ENCODE measurements at places on chromosomes 13 and 19.

DNA sequence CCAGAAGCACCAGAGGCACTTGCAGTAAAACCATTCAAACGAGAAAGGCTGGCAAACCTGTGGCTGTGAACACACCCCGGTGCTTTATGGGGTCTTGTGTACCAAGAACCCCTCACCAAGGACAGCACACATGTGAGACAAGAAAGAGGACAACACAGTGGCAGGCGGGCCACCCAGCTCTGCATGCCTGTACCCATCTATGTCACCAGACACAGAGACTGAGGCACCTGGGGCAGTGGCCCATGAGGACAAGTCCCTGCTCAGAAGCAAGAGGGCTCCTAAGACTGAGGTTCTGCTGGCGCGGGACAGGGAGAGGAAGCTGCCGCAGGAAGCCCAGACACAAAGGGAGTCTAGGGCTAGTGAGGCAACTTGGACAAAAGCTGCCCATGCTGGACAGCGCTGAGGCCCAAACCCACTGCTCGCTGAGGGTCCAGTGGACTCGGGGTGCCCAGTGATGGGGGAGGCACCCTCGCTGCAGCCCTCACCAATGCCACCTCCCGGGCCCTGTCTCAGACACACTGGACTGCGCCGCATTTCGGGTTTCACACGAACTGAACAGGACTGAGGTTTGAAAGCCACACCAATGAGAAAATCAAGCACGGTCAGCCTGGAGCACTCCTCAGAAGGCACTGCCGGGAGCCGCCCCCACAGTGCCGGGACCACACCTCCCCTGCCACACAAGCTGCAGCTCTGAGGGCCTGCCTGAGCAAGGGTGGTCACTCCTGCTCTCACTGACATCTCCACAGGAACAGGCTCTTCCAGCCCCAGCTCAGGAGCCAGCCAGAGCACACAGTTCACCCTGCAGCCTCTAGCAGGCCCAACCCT, 232.7 kb downstream of the TUBA3C start:
- no peak for DNase-seq

DNA sequence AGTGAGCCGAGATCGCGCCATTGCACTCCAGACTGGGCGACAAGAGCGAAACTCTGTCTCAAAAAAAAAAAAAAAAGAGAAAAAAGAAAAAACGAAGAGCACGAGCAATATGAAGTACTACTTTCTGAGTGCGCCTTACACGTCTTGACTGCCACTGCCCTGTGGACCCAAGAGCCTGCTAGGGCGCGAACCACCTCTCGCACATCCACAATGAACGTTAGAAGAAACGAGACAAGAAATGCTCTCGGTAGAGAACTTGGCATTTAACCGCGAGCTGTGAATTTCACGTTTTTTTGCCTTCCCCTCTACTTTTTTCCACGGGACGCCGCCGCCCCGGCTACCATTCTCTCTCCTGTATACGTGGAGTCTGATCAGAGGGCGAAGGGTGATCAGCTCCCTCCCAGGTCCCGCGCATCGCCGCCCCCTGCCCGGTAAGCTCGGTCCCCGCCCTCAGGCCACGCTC, 454 bp downstream of the TIMM44 start:
- no peak for DNase-seq

GRCh38 chr13:79988573-79988972, 352.4 kb downstream of the SPRY2 start:
- no peak for DNase-seq

DNA sequence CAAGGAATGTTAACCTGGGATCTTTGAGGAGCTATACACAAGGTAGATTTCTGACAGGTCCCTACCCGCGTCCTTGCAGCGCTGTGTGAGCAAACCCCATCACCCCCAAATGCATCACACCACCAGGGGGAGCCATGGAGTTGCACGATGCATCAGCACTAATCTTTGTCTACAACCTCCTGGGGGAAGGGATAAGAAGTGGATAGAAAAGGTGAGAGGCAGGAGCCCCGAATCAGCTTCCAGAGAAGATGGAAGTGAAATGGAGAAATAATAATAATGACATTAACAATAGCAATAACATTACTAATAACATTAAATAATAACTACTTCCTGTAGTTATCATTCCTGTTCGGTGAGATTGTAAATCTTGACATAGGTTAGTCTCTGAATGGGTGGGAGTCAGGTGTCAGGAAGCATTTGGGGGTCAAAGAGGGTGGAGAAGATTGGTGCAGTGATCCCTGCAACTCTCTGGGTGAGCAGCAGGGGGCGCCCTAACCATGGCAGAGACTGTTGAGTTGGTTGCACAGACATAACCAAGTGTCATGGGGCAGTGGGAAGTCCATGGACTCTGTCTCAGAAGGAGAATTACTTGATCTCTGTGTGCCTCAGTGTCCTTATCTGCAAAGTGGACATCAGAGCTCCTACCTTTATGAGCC, 16.5 kb downstream of the SIGLEC7 start:
- peak; percentile 73 for DNase-seq

DNA sequence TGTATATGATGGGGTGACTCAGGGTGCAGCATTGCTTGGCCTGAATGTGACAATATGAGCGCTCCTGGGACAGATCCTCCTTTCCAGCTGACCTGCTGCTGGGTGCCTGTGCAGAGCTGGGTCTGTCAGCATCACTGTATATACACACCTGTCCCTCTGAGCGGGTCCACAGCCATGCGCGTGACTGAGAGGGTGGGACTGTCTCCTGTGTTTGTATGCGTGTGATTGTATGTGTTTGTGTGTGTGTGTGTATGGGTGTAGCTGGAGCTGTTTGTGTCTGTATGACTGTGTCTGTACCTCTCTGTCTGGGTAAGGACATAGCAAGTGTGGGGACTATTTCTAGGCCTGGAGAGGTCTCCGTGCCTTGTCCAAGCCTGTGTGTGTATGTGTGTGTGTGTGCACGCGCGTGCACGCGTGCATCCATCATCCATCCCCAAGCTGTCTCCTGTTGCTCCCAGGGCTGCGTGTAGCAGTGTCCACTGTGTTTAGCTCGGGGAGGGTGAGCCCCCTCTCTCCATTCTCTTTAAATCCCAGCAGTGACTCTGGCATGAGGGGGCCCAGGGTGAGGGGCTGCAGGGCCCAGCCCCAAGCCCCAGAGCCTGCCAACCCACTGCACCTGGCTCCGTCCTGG, 8.3 kb downstream of the IGLON5 start:
- no peak for DNase-seq

DNA sequence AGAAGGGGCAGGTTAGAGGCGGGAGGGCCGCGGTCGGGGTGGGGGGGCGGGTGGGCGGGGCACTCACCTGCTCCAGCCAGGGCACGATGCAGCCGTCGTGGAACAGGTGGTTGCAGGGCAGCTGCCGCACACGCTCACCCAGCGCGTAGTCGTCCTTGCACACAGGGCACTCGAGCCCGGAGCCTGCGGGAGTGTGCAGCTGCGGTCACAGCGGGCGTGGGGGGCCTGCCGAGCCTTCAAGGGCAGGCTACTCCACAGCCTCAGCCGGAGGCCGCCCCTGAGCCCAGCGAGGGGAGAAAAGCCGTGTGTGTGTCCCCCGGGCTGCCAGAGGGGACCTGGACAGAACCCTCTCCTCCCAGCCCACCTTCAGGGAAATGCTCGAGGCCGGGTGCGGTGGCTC, 8.6 kb downstream of the FGF22 start:
- no peak for DNase-seq

GRCh38 chr19:21084343-21084742, 2.3 kb downstream of the ZNF714 start:
- no peak for DNase-seq

GRCh38 chr13:57857945-57858344, 226.4 kb downstream of the PCDH17 start:
- DNase-seq = no peak

- DNase-seq = no peak
Observed at GRCh38 chr19:47881757-47882156, 4.4 kb downstream of the SULT2A1 start.

DNA sequence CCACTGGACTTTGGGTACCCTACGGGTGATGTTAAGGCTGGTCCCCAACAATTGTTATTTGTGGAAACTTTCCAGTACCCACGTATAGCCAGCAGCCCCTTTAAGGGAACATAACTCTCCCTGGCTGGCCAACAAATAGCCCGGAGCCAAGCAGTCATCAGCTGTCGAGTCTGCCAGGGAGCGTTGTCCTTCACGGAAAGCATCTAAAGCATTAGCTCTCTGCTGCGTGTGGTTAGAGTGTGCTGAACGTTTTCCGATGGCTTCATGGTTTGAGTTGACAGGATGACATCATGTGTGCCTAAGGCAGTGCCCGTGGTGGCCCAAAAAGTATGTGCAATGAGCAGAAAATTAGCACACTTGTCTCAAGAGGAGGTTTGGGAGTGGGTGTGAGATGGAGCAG, 3.3 kb upstream of the ZNF556 start:
- no peak for DNase-seq

DNA sequence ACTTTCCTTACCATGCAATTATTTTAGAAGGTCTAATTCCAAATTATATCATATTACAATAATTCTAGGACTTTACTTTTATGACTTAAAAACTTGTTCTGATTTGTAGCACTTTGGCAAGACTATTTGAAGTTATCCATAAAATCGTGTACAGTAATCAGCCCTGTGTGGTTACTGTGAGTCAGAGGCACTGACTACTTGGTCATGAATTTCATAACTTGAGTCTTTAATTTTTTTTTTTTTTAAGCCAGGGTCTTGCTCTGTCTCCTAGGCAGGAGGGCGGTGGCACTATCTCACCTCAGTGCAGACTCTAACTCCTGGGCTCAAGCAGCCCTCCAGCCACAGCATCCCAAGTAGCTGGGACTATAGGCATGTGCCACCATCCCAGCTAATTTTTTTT, 1319.2 kb upstream of the SLC10A2 start:
- DNase-seq = no peak

DNA sequence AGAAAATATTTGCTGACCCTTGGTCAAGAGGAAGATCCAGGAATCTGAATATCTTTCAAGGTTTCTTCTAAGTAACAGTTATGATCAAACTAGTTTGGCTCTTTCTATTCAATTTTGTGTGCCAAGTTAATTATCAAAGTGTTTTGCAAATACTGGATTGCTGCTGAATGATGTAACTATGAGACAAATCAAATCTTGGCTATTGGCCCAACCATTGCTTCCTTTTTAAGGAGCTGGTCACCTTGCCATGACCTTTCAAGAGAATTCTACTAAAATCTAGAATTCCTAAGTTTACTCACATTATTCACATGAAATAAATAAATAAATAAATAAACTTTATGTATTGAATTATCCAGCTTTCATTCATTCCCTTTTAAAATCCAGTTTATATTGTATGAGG, 371.8 kb downstream of the SLITRK6 start:
- DNase-seq = no peak

DNA sequence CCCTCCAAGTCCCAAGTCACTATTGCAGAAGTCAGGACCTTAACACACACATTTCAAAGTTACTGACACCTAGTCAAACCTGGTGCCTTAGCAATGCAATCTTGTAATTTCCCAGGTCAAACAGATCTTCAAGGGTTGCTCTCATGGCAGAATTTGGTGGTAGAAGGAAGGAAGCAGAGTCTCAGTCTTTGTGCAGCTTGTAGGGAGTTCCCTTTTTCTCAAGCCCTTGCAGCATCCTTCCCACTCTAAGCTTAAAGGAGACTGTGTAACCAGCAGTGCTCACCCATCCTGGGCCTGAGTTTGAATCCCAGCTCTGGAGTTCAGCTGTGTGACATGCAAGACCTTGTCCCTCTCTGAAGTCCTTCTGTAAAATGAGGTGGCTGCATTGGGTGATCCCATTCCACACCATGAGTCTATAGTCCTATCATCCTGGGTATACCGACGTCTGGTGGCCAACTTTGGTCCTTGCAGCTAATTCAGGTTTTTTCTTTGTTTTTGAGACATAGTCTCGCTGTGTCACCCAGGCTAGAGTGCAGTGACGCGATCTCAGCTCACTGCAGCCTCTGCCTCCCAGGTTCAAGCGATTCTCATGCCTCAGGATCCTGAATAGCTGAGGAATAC, 9.8 kb downstream of the SIGLEC10 start:
- DNase-seq = no peak

GRCh38 chr19:40217027-40217810, 965 bp downstream of the TTC9B start:
- DNase-seq = no peak

GRCh38 chr13:46637213-46637612, 84.2 kb downstream of the LRCH1 start:
- no peak for DNase-seq

GRCh38 chr19:4647676-4648644, 8.6 kb downstream of the TNFAIP8L1 start:
- DNase-seq = no peak

GRCh38 chr19:19550485-19550929, 12.4 kb downstream of the CILP2 start:
- DNase-seq = no peak

DNA sequence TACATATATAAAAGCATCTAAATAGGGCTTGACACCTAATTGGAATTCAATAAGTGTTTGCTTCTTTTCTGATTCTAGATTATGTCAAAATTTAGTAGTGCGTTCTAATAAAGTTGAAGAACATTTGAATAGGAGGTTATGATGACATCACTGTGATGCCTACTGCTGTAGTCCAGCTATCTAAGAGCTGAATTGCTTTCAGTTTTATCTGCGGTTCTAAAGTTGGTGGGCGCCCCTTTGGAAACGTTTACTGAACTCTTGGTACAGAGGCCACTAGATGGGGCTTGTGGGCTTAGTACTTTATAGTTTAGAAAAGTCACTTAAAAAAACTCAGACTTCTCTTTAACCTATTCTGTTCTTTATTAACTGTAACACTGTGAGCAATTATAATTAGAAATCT, 776.9 kb downstream of the GPC5 start:
- DNase-seq = no peak

- DNase-seq = no peak
Observed at GRCh38 chr13:47964863-47965262, 36.2 kb downstream of the SUCLA2 start.

DNA sequence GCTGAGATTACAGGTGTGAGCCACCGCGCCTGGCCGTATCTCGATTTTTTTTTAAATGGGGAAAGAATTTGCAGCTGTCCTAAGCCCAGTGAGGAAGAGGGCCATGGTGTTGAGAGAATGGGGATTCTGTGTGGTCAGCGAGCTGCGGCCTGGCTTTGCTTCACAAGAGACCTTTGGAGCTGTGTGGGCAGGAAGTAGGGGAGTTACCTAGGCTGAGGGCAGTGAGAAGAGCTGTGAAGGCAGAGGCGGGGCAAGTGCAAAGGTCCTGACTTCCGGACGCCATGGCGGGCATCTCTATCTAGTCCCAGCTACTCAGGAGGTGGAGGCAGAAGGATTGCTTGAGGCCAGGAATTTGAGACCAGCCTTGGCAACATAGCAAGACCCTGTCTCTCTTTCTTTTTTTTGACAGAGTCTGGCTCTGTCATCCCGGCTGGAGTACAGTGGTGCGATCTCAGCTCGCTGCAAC, 4.9 kb downstream of the AP2A1 start:
- DNase-seq = no peak

DNA sequence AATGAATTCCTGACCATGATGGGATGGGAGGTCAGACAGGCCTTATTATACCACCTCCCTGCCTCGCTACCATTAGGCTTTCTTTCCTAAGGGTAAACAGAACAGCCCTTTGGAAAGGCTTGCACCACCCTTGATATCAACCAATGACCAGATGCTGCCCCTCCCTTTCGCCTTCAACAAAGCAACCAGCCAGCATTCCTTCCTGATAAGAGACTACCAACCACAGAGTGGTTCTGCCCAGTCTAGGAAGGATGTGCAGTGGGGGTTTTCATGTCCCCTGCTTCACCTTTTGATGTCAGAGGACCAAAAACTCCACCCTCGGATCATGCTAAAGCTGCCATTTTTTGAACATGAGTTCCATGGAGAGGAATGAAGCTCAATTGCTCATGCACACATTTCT, 21.7 kb downstream of the TEX30 start:
- no peak for DNase-seq
